ENCODE measurements at places on chromosomes 4 and X.

GRCh38 chr4:80219301-80220025 is 22.2 kb downstream of the PRDM8 start:
- DNase-seq, result no peak

DNA sequence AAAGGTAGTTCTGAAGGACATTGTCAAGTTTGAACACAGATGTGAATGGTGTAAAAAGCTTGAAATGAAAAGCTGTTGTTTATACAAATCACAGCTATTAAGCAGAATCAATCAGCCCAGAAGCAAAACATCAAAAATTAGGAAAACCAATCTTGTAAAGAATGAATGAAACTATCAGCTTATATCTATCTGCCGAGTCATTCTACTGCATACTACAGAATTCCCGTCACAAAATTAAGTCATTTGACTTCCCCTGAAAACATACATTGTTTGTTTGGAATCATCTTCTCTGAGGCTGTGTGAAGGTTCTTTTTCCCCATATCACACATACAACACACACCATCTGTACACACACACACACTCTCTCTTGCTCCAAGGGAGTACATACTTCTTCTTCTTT is 80.3 kb downstream of the RFC1 start:
- no peak for DNase-seq

GRCh38 chrX:23434356-23434884 is 99.8 kb downstream of the PTCHD1 start:
- peak; percentile 68 for DNase-seq

GRCh38 chr4:106333186-106333585 is 16.8 kb downstream of the AIMP1 start:
- DNase-seq, result no peak

DNA sequence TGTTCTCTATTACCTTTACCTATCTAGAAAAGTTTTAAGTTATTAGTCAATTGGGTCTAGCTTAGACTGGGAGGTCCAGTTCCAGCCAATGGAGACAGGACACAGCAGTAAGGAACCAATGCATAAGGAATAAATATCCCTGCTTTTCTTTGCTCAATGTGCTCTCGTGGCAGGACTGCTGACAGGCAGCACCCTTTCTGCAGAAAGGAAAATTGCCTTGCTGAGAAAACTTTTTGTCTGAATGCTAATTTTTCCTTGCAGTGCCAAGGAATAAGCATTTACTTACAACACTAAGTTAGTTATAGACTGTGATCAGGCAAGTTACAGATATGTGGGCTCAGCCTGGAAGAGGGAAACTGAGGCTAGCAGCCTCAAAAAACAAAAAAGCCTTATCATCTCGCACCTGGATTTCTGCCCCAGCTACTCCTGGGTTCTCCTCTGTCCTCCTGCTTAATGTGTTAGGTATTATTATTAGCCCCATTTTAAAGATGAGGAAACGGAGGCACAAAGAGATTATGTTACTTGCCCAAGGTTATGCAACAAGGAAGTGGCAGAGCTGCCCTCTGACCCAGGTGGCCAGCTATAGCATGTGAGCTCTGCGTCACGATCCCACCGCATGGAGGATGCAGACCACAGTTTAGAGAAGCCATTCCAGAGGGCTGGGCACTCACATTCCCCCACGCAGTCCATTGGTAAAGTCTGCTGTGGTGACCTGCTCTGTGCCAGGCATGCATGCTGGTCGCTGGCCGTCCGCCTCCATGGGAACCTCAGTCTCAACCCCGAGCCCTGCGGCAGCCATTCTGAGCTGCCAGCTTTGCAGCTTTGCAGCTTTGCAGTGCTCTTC is 40.5 kb upstream of the C4orf50 start:
- DNase-seq, result no peak

GRCh38 chrX:12955882-12956703 is 18.8 kb upstream of the TMSB4X start:
- peak; percentile 67 for DNase-seq

DNA sequence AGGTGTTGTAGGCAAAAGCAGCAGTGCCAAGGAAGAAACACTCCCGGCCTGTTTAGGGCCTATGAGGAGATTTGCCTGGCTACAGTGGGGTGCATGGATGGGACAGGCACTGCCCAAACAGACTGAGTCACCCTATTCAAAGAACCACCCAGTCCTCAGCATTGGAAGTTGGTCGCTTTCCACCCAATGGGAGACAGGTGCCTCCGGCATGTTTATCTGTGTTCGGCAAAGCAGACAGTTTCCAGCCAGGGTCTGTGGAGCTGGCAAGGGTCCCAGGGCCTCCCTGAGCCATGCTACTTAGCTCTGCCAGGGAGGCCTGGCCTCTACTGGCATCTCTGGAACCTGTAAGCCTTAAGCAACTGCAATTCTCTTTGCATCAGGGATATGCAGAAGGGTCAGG is 165.1 kb upstream of the ATP6AP2 start:
- no peak for DNase-seq

DNA sequence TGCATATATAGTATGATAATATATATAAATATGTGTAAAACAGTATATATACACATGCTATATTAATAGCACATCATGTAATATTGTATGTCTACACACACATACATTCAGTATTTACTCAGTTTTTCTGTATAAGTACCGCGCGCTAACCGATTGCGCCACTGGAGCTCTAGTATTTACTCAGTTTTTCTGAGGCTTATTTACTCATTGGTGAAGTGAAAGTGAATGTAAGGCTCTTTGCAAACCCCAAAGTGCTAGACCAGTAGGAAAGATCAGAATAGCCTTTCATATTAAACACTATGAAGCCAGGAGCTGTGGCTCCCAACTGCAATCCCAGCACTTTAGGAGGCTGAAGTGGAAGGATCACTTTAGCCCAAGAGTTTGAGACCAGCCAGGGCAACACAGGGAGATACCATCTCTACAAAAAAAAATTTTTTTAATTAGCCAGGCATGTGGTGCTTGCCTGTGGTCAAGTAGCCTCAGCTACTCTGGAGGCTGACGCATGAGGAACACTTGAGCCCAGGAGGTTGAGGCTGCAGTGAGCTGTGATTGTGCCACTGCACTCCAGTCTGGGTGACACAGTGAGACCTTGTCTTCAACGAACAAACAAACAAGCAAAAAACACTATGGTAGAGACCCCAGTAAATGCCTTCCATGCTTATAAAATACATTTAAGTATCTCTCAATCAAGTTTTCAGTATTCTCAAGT is 125.8 kb downstream of the KIT start:
- DNase-seq, result no peak

DNA sequence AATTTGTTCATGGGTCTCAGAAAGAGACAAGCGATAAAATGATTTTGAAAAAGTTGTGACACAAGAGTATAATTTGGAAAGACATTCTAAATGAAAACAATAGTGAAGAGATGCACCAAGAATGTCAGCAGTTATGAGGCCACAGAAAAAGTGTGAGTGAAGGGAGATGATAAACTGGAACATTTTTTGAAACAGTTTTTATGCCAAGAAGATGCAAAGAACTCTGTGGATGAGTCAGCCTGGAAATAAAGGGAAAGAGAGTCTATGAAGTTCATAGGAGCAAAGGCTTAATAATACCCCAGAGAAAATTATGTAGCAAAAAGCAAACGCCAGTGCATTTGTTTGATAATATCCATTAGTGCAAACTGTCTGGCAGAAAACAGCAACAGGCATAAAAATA is 188.4 kb upstream of the TBC1D9 start:
- peak; percentile 55 for DNase-seq

DNA sequence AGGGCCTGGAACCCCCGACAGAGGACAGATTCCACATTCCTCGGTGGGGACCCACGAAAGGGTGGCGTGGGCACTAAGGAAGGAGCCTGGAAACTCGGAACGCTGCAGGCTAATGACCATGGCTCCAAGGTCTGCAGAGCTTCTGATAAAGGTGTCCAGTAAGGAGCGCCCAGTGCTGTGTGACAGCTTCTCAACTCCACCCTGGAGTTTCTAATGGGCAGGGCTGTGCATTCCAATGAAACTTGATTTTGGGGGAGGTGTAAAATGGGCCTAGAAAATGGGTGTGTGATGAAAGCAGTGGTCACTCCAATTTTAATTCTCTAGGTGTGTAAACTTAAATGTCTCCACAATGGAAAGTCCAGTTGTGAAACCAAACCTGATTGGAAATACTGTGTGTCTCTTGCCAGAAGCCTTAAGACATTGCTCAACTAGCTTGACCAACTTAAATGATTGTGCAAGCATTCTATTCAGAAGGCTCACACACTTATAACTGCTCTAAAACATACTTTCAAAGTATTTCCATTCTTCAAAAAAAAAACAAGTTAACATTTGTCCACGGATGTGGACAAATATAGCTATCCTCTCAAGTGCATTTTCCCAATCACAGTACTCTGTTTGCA is 52.1 kb downstream of the XAGE2 start:
- peak; percentile 39 for DNase-seq

DNA sequence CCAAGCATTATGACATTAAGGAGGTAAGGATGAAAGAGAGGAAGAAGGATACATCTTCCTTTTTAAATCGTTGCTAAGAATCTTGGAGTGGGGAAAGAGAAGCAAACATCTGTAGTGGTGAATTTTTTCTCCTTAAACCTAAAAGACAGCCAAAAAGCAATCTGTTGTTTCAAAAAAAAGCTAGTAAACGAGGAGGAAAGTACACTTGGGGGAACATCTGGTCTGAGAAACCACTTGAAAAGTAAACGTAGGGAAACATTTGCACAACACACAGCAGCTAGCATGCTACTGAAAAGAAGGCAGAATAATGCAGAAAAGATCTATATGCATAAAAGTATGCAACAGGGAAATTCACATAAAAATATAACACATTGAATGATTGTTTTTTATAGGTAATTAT is 1485.6 kb downstream of the PCDH19 start:
- no peak for DNase-seq

DNA sequence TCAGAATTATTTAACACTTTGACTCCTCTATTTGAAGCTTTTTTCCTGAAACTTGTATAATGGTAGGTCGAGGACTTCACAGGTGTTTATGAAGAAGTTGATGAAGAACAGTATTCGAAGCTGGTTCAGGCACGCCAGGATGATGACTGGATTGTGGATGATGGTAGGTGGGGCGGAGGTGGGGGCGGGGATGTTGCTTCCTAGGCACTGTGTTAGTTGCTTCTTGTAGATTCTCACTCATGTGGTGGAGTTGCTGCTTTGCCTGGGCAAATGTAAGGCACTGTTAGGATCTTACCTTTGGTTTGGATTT is 9.4 kb downstream of the POLA1 start:
- DNase-seq, result no peak

DNA sequence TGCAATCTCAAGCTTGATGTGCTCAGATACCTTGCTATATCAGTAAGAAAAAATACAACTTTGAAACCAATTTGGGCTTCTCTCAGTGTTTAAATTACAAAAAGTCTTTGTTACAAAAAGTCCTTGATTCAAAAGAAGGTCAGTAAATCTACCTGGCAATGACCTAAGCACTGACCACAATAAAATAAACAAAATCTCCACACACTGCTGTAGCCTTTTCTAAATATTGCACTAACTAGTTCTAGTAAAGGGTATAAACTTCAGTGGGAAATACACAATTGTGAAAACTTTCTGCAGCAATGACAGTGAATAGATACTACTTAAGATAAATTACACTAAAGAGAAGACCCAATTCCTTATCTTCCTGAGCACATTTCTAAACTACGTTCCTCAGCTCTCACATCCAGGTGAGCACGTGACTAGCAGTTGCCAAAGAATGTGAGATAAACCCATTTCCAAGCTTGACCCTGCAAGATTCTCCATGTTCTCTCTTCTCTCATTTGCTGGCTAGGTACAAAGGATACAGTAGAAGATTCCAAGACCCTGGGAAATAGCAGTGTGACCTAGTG is 81.4 kb upstream of the GPR34 start:
- no peak for DNase-seq

DNA sequence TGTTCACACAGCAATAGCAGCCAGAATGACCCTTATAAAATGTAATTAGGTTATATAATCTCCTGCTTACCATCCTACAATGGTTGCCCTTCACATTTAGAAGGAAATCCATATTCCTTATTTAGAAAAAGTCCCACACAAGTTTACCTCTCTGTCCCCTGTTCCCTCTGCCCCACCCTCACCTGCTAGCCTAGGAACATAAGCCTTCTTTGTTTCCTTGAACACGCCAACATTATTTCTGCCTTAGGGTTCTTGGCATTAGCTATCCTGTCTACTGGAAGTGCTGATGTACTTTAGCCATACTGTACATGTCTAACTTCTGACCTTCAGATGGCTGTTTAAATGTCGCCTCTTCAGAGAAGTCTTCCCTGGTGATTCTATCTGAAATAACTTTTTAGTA is 28.4 kb upstream of the USP53 start:
- DNase-seq, result no peak

GRCh38 chrX:45614853-45615252 is 414.2 kb upstream of the DIPK2B start:
- DNase-seq, result no peak

GRCh38 chrX:103624111-103624510 is 4.7 kb upstream of the TCEAL1 start:
- no peak for DNase-seq

All from skeletal muscle cell (primary cell).